ENCODE measurements at places on chromosomes 3 and 15. TPM values are rescaled to one million over a fixed set of nuclear protein-coding genes. Genes with fewer than 3 reads are reported as not detected.
A peak's percentile ranks its signal among the peaks of the same experiment; 100 is the strongest.

GRCh38 chr3:69612791-69613190 is 126.5 kb upstream of the MITF start:
- H3K4me1 ChIP-seq: no peaks in the 10 kb centered on the region
- no peaks in the 10 kb centered on the region for H3K36me3 ChIP-seq
- DNase-seq: no peak
- H3K27me3 ChIP-seq: no peaks in the 10 kb centered on the region

The PPARG gene
- 17.9 TPM for total RNA-seq

The KCNMB3 gene
- total RNA-seq: 6.2 TPM

GRCh38 chr3:90011131-90011530 is 903.7 kb downstream of the EPHA3 start:
- H3K4me3 ChIP-seq: no peak overlapping the region
- no peak overlapping the region for H3K27ac ChIP-seq
- H3K36me3 ChIP-seq: no peaks in the 10 kb centered on the region
- no peaks in the 10 kb centered on the region for H3K4me1 ChIP-seq
- DNase-seq: no peak
- no peaks in the 10 kb centered on the region for H3K27me3 ChIP-seq

The BFSP2 gene
- not detected for total RNA-seq

GRCh38 chr3:152322756-152323155 is 54.0 kb downstream of the MBNL1 start:
- H3K4me3 ChIP-seq: no peak overlapping the region
- H3K36me3 ChIP-seq: no peaks in the 10 kb centered on the region
- H3K27ac ChIP-seq: peak overlapping the region; percentile 44
- no peak for DNase-seq

GRCh38 chr15:47577000-47577399 is 140.3 kb upstream of the SEMA6D start:
- no peak overlapping the region for H3K4me3 ChIP-seq
- no peaks in the 10 kb centered on the region for H3K4me1 ChIP-seq
- H3K27me3 ChIP-seq: no peaks in the 10 kb centered on the region
- no peaks in the 10 kb centered on the region for H3K36me3 ChIP-seq
- no peak for DNase-seq

- no peaks in the 10 kb centered on the region for H3K4me1 ChIP-seq
- no peak for DNase-seq
- no peak overlapping the region for H3K27ac ChIP-seq
- no peak overlapping the region for H3K4me3 ChIP-seq
These were observed 253.3 kb downstream of the TJP1 start for GRCh38 chr15:29568840-29569532.

DNA sequence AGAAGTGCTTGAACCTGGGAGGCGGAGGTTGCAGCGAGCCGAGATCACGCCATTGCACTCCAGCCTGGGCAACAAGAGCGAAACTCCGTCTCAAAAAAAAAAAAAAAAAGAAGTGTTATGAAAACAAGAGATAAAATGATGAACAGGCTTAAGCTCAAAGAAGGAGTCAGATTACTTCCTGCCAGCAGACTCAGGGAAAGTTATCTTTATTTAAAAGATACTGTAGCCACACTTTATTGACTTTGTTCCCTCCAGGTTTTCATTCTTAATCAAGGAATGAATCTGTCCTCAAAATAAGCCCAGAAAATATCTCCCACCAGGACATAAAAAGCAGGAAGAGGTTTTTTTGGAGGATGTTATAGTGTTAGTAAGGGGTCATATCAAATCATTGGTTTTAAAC is 176.5 kb upstream of the KCNMB2 start:
- no peak overlapping the region for H3K4me3 ChIP-seq
- no peaks in the 10 kb centered on the region for H3K36me3 ChIP-seq
- H3K4me1 ChIP-seq: no peaks in the 10 kb centered on the region
- H3K27ac ChIP-seq: no peak overlapping the region

- no peak for DNase-seq
- H3K27me3 ChIP-seq: no peaks in the 10 kb centered on the region
- H3K27ac ChIP-seq: no peak overlapping the region
- H3K4me1 ChIP-seq: no peaks in the 10 kb centered on the region
- peaks cover 9% of the 10 kb centered on the region for H3K36me3 ChIP-seq
- H3K4me3 ChIP-seq: no peak overlapping the region
These were observed 48.6 kb upstream of the LDHAL6B start for GRCh38 chr15:59157840-59158700.

The MAP1A gene
- 49.3 TPM for total RNA-seq

DNA sequence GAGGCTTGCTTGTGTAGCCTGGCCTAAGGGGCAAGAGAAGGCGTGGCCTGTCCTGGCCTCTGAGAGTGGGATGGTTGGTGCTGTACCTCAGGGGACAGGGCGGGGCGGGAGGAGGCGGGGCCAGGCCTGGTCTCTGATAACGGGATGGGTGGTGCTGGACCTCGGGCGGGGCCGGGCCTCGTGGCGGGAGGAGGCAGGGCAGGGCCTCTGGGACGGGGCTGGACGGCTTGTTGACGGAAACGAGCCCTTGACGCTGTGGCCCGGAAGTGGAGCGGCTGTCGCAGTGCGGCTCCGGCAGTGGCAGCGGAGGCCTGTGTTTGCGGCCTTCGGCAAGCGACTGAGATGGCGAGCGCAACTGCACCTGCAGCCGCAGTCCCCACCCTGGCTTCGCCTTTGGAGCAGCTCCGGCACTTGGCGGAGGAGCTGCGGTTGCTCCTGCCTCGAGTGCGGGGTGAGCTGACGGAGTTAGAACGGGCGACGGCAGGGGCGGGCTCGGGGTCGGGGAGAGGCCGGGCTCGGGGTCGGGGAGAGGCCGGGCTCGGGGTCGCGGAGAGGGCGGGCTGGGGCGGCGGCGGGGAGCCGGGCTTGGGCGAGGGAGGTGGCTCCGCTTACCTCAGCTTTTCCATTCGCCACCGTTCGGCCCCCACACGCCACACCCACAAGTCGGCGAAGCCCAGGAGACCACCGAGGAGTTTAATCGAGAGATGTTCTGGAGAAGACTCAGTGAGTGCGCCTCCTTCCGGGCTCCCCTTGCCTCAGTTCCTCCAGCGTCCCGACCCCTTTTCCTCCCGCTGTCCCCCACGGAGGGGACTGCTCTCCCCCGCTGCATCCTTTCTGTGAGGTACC is at the start of gene CCNDBP1:
CCNDBP1 (plus strand) TSS at position 247 of the 846 bp plus-strand sequence; CDS start at position 343, 96 bp downstream.
- H3K4me3 ChIP-seq: peak within 1 kb of the TSS; percentile 65
- DNase-seq: peak; percentile 96
- H3K27ac ChIP-seq: peak within 1 kb of the TSS; percentile 70
- H3K36me3 ChIP-seq: peaks cover 5% of the 10 kb centered on the region

The LSG1 gene
- 31.3 TPM for total RNA-seq

DNA sequence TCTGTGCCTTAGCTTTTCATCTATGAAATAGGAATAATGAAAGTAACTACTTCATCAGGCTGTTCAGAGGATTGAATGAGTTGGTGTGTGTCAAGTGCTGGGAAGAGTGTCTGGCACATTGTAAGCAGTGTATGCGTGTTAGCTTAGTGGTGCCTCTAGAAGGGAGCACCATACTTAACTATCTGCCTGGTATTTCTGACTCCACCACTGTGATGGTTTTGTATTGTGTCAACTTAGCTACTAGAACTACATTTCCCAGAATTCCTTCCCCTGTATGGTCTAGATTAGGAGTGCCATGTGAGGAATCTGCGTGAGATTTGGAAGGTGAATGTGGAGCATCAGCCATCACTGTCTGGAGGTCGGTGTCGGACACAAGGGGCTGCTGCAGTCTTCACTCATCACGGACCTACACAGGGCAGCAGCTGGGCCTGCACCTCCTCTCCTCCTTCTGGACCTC is 115.4 kb upstream of the GALNT15 start:
- H3K4me3 ChIP-seq: no peak overlapping the region
- no peak for DNase-seq
- peaks cover 5% of the 10 kb centered on the region for H3K4me1 ChIP-seq

- no peaks in the 10 kb centered on the region for H3K4me1 ChIP-seq
- peak; percentile 84 for DNase-seq
- no peaks in the 10 kb centered on the region for H3K27me3 ChIP-seq
- no peak overlapping the region for H3K4me3 ChIP-seq
- H3K27ac ChIP-seq: no peak overlapping the region
These were observed 54.5 kb downstream of the CPN2 start for GRCh38 chr3:194296454-194297263.

Data from aorta (tissue), 5 donors.